ENCODE measurements at places on chromosomes 6 and 20.
A peak's percentile ranks its signal among the peaks of the same experiment; 100 is the strongest.

DNA sequence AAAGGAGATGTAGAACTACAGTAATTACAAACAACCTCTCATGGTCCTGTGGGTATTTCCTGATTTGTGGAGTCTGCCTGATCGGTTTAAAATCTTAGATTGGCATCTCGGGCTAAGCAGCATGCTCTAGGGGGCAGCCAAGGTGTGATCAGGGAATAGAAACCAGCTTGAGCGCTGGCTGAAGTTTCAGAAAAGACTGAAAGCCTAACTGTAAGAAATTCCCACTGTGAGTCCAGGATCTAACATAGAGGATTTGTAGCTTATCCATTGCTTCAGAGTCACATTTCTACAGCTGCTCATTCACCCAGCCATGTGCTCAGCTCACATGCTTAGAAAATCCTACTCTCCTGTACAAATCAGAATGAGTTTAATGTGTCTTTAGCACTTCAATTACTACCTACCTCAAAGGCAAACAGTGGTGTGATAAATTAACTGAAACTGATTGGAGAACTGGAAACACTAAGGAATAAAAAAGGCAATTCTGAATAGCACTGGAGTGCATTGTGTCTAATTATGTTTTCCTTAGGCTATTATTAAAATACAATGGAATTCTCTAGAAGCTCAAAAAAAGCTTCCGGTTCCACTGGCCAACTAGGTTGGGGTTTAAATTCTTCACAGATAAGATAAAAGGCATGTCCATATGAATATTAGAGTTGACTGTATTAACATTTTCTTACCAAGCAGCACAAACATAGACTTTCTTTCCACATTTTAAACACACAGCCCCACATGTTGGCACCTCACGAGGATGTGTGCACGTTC, 73.8 kb upstream of the MPC1 start:
- no peak for DNase-seq

DNA sequence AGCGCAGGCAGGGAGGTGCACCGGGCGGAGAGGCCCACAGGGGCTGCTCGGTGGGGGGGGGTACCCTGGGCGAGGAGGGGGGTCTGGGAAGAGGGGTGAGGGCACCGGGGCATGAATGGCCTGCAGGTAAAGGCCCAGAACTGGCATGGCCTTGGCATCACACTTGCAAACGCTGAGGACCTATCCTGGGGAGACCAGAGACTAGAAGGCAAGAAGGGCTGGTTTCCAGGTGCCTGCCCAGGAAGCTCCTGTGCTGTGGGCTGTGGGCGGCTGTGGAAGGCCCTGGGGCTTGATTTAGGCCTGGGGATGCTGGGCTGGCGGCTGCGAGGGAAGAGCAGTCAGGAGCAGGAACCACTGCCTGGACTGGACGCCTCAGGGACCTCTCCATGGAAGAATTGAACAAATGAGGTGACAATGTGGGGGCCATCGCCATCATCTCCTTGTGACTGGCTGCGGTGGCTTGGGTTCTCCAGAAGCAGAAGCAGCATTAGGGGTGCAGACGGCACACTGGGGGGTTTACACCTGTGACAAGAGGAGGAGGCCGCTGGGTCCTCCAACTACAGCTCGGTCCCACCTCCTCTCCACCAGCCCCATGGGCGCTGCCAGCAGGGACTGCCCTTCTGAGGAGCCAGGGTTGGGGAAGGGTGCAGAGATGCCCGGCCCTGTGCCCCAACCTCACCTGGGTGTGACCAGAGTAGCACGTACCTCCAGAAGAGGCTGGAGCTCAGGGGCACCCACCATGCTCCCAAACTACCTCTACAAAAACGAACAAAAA, 32.1 kb upstream of the IRF4 start:
- DNase-seq = no peak

- no peak for DNase-seq
Measured at GRCh38 chr20:823574-823902, 10.0 kb upstream of the FAM110A start.

DNA sequence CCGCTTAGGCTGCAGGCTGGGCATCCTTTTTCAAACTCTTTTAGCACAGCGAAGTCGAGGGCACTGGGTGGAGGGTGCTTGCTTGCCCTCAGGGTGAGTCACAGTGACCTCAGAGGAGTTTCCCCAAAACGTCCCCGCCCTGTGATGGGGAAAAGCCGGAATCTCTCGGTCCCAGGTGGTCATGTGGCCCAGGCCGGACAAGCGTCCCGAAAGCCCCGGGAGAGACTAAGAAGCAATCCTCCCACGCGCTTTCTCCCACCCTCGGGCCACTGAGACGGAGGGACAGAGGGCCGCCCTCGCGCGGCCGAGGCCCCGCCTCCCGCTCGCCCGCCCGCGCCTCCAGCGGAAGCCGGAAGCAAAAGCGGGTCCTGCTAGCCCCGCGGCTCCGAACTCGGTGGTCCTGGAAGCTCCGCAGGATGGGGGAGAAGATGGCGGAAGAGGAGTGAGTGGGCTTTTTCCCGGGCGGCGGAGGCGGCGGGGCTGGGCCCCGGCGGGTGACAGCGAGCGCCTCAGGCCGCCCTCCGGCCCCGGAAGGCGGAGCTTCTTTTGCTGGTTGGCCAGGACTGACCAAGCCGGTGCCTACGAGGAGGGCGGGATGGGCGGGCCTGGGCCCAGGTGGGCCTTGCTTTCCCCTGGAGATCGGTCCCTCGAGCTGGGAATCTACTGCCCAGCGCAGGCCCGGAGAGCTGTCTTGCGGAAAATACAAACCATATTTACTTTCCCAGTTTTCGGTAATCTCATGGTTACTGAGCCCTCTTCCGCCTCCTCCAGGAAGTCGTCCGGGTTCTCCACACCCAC, at the start of gene SLC9A8:
Gene SLC9A8, plus strand, starts transcription at position 322 of the 798 bp plus-strand sequence. Its CDS starts 95 bp downstream, at position 417.
- peak; percentile 66 for DNase-seq

DNA sequence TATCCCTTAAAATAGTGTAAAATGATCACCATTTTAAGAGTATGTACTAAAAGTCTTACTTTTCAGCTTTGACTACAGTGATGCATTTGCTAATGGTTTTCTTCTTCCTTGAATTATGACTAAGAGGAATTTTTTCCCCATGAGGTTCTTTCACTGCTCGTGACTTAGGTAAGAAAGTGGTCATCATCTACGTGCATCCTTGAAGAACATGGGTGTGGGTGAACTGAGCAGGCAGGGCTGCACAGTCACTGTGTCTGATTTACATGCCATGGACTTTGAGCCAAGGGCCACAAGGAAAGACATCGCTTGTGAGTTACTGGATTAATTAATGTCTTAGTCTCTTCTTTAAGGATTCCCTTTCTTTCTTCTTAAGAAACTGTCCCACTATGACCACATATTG, 33.3 kb downstream of the NQO2 start:
- DNase-seq = no peak

- DNase-seq = no peak
Measured at GRCh38 chr6:40407239-40407638, 179.9 kb downstream of the LRFN2 start.

GRCh38 chr6:141618180-141618581, 514.5 kb upstream of the GJE1 start:
- DNase-seq = no peak

GRCh38 chr6:47042275-47042791, at the start of gene ADGRF1:
TSS of gene ADGRF1 (minus strand) at chr6:47042332. CDS start at chr6:47029061, 13,271 bp downstream.
- no peak for DNase-seq

DNA sequence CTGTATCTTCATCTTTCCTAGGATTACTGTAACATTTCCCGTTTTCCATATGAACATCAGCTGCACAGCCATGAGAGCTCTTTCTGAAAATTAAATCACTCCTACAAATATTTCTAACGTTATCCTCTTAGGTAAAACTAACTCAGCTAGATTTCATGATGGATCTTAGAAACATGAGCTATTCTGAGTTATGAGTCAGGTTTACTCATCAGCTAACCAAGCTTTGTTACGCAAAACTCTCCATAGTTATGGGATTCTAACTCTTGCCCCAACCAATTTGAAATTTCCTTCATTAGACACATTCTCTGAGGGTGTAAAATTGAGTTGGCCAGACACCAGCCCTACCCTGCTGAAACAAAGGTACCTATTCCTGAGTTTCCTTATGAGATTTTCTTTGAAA, 14.0 kb downstream of the DEFB110 start:
- no peak for DNase-seq

DNA sequence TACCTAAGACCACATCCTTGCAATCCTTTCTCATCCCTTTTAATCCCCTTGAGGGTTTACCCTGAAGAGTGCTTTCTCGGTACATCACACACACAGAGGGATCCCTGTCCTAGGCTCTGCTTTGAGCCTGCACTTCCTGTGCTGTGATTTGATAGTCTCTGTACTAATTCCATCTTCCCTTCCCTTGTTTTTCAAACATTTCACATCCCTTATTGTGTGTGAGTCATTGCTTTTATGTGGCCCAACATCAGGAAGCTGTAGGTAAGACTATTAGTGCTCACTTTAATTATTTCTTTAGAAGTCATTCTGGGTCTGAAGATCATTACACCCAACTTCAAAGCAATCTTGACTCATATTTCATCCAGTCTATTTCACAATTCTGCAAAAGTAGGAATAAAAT, 57.2 kb upstream of the ANKEF1 start:
- no peak for DNase-seq
